ENCODE measurements at places on chromosomes 2 and 18.

- no peak for DNase-seq
These were observed 801 bp downstream of the OSR1 start for GRCh38 chr2:19357402-19358241.

DNA sequence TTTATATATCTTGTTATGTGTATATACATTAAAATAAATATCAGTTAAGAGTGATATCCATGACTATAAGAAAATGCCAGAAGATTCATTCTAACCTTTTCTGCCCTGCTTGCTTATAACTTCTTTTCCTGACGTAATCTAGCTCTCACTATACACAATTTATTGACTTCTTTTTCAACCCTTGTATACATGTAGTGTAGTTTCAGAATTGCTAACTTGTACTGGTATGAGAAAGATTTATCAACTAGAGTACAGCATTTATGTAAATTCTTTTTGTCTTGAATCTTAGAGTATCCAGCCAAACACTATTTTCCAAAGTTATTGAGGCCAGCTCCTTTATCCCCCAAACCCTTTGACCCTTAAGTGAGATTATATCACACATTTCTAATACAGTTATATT is 798.0 kb upstream of the RAB6C start:
- DNase-seq = no peak

GRCh38 chr2:163771596-163771995 is 35.8 kb upstream of the FIGN start:
- DNase-seq = no peak

DNA sequence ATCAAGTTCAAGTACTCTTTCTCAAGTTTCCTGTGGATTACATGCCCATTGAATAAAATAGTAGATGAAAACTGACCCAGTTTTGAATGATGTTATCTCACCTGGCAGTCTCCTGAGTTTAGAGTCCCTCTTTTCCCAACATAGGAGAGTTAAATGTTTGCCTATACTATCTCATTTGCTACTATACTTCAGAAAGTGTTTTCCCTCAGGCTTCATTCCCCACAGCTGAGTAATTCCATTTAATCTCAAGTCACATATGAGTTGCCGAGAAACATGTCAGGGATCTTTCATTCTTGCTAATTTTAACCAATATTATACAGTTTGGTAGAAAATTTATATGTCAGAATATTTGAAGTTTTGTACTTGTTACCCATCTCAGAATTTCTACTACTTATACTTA is 150.4 kb upstream of the CDH19 start:
- no peak for DNase-seq

DNA sequence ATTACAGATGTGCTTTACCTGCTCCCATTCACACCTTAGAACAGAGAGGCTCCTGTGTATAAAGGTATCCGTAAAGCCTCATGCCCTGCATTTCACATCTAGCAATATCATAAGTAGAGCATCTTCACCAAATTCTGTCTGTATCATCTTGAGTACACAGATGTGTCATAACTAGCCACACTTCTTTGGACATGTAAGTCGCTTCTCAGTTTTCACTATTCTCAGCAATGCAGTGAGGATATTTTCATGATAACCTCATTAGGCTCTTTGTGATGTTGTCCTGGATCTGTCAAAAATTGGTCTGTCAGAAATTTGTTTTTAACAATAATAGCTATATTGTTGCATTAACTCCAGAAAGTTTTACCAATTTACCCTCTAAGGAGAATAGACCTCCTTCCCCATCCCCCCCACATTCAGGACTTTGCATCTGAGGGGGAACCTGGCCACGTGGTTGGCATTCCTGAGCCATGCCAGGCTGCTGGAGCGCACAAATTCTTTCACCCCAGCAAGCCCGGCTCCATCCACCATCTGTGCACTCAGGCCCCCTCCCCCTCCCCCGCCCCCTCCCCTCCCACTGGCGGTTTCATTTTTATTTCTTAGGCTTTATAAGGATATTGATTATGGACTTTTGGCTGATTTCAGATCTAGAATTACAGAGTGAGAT is 34.1 kb downstream of the AGAP1 start:
- DNase-seq = no peak

DNA sequence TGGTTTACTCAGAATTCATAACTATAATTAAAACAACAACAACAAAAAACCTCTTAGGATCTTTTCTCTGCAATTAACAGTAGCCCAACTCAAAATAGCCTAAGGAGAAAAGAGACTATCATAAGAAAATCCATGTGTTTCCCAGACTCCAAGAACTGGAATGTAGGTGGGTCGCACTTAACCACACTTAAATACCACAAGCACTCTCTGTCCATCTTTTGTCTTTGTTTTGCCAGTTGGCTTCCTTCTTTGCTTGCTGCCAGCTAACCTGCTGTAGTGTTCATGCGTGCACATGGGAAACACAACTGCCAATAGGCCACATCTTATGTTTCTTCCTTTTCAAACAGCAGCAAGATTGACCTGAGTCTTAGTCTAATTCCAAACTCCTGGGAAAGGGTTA is 24.1 kb upstream of the ACVR1 start:
- DNase-seq = no peak

GRCh38 chr18:3175195-3175758 is 44.5 kb downstream of the MYOM1 start:
- DNase-seq = no peak

- no peak for DNase-seq
These were observed 519.5 kb upstream of the CHAC2 start for GRCh38 chr2:53247956-53248735.

GRCh38 chr18:10588975-10589374 is 63.1 kb downstream of the NAPG start:
- DNase-seq = no peak

DNA sequence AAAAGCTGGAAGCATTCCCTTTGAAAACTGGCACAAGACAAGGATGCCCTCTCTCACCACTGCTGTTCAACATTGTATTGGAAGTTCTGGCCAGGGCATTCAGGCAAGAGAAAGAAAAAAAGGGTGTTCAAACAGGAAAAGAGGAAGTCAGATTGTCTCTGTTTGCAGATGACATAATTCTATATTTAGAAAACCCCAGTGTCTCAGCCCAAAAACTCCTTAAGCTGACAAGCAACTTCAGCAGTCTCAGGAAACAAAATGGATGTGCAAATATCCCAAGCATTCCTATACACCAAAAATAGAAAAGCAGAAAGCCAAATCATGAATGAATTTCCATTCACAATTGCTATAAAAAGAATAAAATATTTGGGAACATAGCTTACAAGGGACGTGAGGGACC is 11.1 kb downstream of the SLC8A1 start:
- no peak for DNase-seq

DNA sequence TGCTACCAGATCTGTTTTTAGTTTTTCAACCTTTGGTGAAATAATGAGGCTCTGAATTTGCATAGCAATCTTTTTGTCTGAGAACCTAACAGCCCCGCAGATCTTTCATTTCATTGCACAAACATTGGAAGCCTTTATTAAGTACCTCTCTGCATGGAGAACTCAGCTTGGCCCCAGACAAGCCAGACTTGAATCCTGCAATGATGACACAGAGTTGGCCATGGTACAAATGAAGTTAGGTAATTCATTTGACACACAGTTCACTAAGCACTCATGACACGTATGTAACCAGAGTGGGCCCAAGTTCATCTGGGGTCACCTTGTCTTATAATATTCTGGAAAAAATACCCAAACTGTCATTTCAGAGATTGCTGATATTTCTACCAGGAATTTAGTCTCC is 439.1 kb upstream of the ID2 start:
- no peak for DNase-seq

- DNase-seq = no peak
These were observed 10.9 kb downstream of the INO80D start for GRCh38 chr2:206075113-206075512.

- DNase-seq = no peak
These were observed 234.9 kb downstream of the PHLPP1 start for GRCh38 chr18:62950246-62950645.

DNA sequence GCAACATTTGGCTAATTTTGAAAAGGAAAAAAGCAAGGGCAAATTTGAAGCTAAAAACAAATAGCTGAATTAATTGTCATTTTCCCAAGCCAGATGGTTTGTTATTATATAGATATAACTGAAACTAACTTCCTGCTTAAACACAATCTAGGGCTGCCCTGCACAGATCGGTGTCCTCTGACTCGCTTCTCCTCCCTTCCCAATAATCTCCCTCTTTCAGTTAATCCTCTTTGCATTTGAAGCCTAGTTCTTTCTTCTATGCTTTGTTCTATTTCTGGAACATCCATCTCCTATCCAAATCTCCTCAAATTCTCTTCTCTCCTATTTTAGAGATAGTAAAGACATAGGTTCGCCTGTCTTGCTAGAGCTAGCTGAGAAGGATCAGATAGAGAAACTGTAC is 328.1 kb downstream of the SLC8A1 start:
- DNase-seq = no peak

GRCh38 chr2:127053731-127054603 is 53.0 kb downstream of the BIN1 start:
- no peak for DNase-seq

- no peak for DNase-seq
These were observed 32.8 kb downstream of the TTC32 start for GRCh38 chr2:19868701-19869580.

- DNase-seq = no peak
These were observed 67.4 kb upstream of the TMEM247 start for GRCh38 chr2:46411985-46412384.

- no peak for DNase-seq
These were observed 330.7 kb upstream of the CHAC2 start for GRCh38 chr2:53436882-53437281.

- DNase-seq = no peak
These were observed 800.4 kb upstream of the ID2 start for GRCh38 chr2:7881466-7881865.

DNA sequence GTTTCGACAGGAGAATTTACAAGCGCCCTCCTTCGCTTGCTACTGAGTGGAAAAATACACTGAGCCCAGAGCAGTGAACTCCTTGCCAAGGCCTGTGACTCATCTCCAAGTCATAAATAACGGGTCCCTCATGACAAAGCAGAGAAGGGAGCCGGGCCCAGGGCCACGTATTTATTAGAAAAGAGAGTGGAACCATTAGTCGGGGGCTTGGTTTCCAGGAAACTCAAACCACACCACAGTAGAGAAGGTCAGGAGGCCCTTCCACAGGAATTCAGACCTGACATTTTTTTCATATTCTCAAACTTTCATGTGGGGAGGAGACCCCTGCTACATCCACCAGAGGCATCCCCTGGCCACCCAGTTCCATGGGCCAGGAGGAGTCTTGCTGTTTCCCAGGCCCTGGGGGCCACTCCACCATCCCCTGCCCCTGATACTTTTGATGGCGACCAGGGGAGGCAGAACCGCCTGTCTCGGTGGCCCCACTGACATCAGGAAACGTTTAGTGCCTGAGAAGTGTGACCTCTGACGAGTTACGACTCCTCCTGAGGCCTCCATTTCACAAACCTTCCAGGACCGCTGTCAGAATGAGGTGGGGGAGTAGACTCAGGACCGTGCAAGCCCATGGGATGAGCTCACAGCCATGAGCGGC is 289.7 kb downstream of the DYSF start:
- DNase-seq = peak; percentile 80

DNA sequence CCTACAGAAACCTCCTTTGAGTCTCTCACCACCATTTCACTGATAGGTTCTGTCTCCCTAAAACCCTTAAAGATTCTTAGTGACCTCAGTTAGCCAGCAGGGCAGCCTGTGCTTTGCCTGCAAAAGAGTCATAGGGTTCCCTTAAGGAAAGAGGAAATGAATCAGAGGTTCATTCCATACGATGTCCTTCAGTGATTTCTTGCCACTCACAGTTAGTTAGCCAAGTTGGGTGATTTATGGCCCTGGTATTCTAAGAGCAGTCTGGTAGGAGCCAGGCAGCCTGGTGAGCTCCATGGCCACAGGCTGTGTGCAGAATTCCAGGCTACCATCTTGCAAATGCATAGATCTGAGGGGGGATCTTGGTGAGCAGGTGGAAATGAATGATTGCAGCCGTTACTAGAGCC is 18.7 kb upstream of the CCBE1 start:
- no peak for DNase-seq

DNA sequence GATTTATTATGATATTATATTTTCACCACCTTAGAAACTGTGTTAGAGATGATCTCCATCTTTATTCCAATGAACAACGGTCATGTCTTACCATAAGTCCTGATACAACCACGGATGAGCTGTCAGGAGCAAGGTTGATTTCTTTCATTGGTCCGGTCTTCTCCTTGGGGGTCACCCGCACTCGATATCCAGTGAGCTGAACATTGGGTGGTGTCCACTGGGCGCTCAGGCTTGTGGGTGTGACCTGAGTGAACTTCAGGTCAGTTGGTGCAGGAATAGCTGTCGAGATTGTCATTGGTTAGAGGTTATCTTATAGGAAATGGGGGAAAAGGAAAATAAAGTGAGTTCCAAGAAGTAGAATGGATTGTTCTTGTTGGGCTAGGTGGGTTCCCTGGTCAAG is 56.8 kb downstream of the FN1 start:
- DNase-seq = no peak

DNA sequence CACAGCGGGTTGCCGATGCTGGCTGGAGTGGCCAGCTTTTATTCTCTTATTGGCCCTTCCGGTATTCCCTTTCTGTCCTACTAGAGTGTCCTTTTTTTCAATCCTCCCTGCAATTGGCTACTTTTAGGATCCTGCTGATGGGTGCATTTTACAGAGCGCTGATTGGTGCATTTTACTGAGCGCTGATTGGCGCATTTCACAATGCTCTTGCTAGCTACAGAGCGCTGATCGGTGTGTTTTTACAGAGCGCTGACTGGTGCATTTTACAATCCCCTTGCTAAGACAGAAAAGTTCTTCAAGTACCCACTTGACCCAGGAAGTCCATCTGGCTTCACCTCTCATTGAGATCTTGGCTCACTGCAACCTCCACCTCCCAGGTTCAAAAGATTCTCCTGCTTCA is 44.4 kb upstream of the SPRED2 start:
- no peak for DNase-seq

GRCh38 chr2:46365913-46366667 is 68.9 kb downstream of the EPAS1 start:
- DNase-seq = no peak

DNA sequence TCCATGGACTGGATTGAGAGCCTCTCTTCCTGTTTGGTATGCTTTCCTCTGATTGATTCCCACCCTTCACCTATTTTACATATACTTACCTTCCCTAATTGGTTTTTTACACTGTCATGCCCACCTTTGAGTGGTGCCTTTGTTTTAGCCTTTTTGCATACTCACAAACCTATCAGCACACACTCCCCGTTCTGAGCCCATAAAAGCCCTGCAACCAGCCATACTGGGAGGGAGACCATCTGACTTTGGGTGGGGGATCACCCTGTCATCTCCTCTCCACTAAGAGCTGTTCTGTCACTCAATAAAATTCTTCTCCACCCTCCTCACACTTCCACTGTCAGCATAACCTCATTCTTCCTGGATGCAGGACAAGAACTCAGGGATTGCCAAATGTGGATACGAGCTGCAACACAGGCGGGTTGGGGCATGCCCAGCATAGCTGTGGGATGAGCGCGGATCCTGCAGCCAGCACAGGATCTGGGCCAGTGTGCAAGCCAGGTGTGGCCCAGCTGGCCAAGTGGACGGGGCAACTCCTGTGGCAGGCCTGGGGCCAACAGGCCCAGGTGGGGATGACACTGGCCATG is 9.4 kb upstream of the MOB1A start:
- DNase-seq = no peak

- no peak for DNase-seq
These were observed 40.7 kb upstream of the TMEM131 start for GRCh38 chr2:98036349-98037000.

Data from T1000 (cell line).